Activated naive CD4-positive, alpha-beta T cell treated with anti-CD3 and anti-CD28 coated beads, Interleukin-2, amount 10 ng/mL, durations not matched to agents 7 days and 5 days (primary cell): ENCODE measurements at places on chromosomes 13 and 19.

DNA sequence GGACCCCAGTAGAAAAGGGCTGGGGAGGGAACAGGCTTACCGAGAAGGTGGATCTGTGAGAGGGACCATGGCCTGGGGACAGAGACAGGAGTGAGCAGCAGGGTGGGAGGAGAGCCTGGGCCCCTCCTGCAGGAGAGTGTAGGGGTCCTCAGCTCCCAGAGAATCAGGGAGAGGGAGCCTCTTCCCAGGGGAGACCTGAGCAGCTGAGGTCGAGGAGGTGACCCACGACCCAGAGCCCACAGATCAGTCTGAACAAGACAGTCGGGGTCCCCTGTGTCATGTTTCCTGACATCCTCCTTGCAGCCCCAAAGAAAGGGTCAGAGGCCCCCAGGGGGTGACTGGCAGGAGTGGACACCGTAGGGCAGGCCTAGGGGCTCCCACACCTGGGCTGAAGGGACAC lies 6.7 kb downstream of the CEACAM4 start:
- DNase-seq: no peak

- no peak for DNase-seq
Measured at GRCh38 chr19:17454576-17455071, 6.1 kb downstream of the NXNL1 start.

- DNase-seq: no peak
Measured at GRCh38 chr19:44593294-44593693, 20.1 kb upstream of the IGSF23 start.

DNA sequence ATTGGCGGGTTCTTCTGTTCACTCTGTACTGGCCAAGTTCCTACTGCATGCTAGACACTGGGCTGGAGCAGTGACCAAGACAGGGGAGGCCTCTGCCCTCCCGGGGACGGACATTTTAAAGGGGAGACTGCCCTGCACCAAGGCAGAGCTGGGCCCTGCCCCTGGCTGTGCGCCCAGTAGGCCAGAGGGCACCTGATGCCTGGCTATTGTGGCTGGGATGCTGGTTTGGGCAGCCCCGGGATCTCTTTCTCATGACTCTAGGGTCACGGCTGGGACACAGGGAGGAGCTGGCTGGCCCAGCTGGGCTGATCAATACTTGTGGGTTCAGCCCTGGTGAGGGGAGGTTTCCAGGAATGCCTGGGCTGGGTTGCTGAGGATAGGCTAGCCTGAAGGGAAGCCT lies 17.7 kb downstream of the LIPE start:
- no peak for DNase-seq

DNA sequence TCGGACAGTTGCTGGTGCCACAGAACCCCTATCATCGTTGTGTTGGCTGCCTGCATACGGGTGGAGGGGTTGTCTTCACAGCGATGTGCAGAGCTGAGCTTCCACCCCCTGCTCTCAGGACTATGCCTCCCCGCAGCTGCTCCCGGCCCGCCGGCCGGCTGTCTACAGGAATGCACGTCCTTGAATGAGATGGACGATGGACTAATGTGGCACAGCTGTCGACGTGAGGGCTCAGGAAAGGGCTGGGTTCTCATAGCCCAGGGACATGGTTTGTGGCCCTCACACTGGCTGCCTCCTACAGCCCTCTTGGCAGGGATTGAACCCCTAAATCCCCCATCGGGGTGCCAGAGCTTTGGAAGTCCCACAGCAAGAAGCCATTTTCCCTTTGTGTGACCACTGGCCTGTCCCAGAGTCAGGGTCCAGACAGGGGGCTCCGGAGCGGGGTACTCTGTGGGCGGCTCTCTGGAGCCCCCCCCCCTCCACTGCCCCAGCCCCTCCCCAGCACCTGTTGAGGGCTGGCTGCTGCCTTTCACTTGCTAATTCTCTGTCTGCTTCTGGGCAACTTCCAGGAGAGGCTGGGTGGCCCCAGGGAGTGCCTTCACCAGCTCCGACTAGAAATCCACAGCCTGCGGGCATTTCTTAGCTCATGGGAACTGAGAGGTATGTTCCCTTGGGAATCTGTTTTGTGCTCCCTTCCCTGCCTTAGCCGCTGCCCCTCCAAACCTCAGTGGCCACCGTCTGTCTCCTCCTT lies 40.2 kb downstream of the TSSK6 start:
- DNase-seq: no peak

- DNase-seq: no peak
Measured at GRCh38 chr19:21028969-21029268, 8.5 kb downstream of the ZNF430 start.

DNA sequence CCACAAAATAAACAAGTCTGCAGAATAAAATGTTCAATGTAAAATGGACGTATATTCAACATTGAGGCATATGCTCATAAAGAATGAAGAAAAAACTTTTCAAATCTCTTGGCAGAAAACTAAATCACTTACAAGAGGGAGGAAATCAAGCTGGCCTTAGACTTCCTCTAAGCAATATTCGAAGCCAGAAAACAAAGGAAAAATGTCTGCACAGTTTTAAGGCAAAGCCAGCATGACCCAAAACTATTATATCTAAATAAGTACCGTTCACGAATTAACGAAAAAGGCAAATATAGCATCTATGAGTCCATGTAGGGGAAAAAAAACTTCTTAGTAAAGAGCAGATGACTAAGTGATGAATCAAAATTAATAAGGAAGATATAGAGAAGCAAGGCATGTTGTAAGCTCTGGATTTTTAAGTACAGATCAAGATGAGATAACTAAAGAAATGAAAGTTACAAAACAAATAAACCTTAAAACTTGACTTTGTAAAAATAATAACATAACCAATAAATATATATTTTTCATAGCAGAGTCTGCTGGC lies 101.3 kb downstream of the KCNRG start:
- no peak for DNase-seq

- DNase-seq: peak; percentile 68
Measured at GRCh38 chr19:45863840-45864628, at the start of gene FOXA3. Gene FOXA3, plus strand, starts transcription at chr19:45864326. Its CDS starts 131 bp downstream, at chr19:45864457.

GRCh38 chr13:112704308-112705145 lies 14.7 kb downstream of the ATP11A start:
- no peak for DNase-seq

GRCh38 chr19:20276011-20276731 lies 109.2 kb downstream of the ZNF486 start:
- DNase-seq: no peak

DNA sequence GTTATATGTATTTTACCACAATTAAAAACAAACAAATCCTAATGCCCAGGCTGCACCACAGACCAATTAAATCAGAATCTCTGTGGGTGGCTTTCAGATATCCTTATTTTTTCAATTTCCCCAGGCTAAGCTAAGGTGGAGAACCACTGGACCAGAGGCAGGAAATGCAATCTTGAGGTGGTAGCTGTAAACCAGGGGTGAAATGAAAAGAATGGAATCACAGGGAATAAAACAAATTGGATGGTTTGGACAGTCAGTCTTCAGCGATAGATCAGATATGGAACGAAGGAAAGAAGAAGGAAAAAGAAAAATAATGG lies 215.4 kb downstream of the KCNRG start:
- no peak for DNase-seq

GRCh38 chr13:35994131-35994966 lies 136.8 kb downstream of the DCLK1 start:
- DNase-seq: no peak

DNA sequence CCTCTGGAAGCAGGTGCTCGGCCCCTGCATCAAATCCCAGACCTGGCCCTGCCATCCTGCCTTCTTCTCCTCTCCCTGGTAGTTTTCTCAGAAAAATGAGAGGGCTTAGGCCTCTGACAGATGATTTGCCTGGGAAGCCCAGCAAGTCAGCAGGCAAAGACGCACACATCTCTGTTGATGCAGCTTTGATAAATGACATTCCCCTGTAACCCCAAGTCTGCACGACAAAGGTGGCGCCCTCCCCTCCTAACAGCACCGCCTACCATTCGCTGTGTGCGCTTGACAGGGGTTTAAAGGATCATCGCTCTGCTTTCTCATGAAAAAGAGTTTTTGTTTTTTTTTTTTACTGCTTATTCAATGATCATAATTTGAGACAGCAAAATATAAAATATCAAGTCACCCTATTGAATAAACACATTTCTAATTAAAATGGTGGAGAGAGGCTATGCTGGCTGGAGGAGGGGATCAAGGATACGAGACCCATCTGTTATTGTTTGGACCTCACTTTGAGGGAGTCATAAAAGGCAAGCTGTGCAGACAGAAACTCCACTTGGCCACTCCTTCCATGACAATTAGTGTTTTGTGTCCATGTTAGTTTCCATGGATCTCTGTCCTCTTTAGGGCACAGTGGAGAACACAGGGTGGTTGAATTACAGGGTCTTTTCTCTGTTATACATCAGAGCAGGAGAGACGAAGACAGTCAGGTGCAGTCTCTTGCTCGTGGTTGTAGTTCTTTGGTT lies 126.1 kb downstream of the FGF9 start:
- no peak for DNase-seq

DNA sequence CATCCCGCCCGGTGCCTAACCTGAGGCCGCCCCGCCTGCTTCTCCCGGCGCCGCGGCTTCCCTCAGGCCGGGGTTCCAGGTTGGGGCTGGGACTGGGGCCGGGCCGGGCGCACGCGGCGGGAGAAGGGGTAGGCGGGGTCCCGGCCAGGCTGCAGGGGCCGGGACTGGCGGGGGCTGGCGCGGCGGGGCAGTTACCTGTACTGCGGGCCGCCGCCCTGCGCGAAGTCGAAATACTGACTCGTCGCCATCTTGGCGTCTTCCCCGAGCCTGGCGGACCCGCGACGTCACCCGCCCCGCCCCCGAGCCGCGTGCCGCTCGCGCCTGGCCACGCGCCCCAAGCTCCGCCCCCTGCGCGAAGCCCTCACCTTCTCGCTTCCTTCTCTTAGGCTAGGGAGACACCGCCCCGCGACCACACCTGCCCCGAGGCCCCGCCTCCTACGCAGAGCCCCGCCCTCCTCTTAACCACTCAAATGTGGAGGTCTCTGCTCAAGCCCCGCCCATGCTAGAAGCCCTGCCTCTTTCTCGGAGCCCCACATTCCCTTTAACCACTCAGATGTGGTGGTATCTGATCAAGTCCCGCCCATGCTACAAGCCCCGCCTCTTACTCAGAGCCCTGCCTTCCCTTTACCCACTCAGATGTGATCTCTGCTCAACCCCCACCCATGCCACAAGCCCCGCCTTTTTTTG lies at the start of gene ZFR2:
Gene ZFR2, minus strand, starts transcription at position 269 of the 687 bp plus-strand sequence. Its CDS starts 21 bp downstream, at position 248.
- DNase-seq: peak; percentile 45

DNA sequence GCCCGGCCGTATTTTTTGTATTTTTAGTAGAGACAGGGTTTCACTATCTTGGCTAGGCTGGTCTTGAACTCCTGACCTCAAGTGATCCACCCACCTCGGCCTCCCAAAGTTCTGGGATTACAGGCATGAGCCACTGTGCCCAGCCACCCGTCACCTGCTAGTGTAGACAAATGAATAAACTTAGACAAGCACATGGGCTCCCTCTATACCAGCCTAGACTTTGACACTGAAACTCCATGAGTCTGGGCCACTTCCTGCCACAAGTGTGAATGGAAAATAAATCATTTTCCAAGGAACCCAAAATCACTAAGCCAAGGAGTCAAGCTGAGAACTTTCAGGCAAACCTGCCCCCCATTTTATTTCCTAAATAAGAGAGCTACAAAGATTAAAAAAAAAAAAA lies 27.0 kb upstream of the TPT1 start:
- peak; percentile 29 for DNase-seq
